ENCODE measurements at places on chromosomes 1 and 21.

DNA sequence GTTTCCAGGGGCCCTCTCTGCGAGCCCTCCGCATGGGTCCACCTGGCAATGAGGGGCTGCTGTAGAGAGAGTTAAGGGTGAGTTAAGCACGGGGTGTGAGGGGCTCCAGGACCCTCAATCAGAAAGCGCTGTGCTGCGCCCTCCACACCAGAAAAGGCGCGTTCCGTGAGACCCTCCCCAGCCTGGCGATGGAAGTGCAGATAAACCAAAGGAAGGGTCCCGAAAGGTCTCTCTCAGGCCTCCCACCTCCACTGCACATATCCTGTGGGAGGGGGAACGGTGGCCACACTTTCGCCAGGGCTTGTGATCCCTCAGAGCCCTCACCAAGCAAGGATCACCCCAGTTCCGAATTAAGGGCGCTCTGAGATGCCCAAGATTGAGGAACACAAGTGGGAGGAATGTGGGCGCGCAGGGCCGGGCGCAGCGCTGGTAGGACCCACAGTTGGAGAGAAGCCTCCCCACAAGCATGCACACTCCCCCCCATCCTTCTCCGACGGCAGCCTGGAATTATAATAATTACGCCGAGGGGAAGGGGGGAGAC lies 1.1 kb downstream of the WNT3A start:
- no peak for DNase-seq

DNA sequence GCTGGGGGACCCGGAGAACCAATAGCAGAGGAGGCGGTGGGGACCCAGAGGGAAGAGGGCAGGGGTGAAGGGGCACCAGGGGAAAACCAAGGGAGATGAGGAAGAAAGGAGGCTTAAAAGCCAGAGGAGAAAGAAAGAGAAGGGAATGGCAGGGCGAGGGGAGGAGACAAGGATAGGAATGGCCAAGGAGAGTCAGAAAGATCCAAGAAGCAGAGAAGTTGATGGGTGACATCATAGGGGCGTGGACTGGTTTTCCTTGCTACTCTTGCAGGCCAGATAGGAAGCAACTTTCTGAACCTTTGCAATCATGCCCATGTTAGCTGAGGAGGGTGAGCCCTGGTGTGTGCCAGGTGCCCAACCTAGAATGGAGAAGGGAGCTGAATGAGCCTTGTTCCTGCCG lies 5.4 kb downstream of the NPR1 start:
- no peak for DNase-seq

GRCh38 chr1:226425431-226426031 lies 17.6 kb upstream of the PARP1 start:
- DNase-seq = no peak

- peak; percentile 43 for DNase-seq
These were observed 44.0 kb downstream of the LYST start for GRCh38 chr1:235822685-235823084.

DNA sequence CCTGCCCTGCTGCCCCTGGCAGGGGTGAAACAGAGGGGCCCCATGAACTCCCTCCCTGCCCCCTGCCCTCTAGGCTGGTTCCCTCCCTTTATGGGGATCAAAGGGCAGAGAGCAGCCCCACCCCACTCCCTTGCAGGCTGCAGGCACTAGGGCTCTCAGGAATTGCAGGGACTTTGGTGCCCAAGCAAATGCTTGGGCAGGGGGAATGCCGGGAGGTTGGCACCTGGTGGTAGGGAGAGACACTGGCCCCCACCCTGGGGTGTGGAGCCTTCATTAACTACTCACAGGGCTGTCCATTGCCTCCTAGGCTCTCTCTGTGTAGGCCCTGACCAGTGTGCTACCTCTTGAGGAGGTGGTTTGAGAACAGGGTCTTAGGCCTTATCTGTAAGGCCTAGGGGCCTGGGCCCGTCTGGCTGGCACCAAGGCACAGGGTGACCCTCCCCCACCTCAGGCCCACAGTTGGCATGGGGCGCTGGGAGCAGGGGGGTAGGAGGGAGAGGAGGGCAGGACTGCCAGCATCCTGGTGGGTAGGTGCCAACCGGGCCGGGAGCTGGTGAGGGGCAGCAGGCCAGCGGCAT lies 4.7 kb downstream of the ZBTB7B start:
- DNase-seq = no peak

DNA sequence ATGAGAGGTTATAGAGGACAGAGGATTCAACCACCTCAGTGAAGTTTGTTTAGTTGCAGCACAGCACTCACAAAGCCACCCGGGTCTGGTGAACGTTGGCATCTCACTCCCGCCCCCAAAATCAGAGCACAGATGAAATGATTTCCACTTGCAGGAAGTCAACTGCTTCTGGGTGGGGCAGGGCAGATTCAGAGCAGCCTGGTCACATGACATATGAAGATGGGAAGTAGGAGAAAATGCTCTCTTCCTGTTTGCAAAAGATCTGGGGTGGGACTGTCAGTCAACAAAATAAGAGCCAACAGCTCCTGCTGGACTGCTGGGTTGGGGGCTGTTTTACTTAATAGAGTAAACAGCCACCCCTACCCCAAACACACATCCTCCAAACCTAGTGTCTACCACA lies 43.2 kb downstream of the LRRC71 start:
- DNase-seq = no peak

DNA sequence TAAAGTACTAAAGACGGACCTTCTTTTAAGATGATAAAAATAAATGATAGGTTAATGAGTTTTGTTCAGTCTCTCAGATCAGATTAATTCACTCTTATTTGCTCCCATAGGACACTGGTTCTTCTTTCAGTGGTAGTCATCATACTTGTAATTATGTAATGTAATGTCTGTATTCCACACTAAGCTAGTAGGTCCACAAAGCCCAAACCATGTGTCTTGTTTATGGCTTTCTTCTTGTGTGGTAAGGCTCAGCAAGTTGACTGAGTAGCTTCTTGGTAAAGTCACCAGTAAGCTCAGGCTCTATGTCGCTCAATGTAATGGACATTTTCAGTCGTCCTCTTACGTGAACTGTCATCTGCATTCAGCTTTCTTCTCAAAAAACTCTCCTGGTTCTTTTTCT lies 2.5 kb downstream of the LYPLAL1 start:
- no peak for DNase-seq

- no peak for DNase-seq
These were observed 133.2 kb upstream of the BARHL2 start for GRCh38 chr1:90850181-90850897.

DNA sequence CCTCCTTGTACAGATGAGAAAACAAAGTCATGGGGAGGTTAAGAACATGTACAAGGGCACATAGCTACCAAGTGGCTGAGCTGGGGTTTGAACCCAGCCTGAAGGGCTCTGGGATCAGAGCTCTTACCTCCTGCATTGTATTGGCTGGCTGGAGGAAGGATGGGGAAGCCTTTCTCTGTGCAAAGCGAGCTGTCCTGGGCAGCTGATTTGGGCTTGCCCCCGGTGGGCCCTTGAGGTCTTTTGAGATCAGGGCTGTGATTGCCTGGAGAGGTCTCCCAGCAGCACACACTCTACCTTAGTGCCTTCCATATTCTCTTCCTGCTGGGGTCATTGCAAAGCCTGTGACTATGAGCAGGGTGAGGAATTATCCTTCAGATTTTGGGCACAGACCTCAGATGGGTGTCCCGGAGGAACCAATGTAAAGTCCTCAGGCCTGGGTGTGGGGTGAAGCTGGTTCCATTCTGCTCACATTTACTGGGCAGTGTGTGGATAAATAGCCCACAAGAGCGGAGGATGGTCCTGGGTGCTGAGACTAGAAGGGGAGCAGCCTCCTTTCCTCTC lies 53.3 kb upstream of the EPS8L3 start:
- DNase-seq = no peak

DNA sequence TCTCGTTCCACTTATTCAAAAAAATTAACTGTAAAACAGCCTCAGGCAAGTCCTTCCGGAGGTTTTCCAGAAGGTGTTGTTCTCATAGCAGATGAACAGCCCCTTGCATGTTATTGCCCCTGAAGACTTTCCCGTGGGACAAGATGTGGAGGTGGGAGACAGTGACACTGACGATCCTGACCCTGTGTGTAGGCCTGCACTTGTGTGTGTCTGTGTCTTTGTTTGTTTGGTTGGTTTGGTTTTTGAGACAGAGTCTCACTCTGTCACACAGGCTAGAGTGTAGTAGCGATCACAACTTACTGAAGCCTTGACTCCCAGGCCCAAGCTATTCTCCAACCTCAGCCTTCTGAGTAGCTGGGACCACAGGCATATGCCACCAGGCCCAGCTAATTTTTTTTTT lies 12.6 kb downstream of the ETV3L start:
- DNase-seq = no peak

DNA sequence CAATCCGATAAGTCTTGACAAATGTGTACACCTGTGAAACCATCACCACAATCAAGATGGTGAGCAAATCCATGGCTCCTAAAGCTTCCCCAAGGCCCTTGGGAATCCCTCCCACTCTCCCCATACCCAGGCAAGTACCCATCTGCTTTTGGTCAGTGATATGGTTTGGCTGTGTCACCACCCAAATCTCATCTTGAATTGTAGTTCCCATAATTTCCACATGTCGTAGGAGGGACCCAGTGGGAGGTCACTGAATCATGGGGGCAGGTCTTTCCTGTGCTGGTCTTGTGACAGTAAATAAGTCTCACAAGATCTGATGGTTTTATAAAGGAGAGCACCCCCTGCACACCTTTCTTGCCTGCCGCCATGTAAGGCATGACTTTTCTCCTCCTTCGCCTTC lies 14.6 kb upstream of the GUCA2B start:
- DNase-seq = no peak

GRCh38 chr1:67618285-67619018 lies 66.5 kb upstream of the GADD45A start:
- DNase-seq = peak; percentile 65

DNA sequence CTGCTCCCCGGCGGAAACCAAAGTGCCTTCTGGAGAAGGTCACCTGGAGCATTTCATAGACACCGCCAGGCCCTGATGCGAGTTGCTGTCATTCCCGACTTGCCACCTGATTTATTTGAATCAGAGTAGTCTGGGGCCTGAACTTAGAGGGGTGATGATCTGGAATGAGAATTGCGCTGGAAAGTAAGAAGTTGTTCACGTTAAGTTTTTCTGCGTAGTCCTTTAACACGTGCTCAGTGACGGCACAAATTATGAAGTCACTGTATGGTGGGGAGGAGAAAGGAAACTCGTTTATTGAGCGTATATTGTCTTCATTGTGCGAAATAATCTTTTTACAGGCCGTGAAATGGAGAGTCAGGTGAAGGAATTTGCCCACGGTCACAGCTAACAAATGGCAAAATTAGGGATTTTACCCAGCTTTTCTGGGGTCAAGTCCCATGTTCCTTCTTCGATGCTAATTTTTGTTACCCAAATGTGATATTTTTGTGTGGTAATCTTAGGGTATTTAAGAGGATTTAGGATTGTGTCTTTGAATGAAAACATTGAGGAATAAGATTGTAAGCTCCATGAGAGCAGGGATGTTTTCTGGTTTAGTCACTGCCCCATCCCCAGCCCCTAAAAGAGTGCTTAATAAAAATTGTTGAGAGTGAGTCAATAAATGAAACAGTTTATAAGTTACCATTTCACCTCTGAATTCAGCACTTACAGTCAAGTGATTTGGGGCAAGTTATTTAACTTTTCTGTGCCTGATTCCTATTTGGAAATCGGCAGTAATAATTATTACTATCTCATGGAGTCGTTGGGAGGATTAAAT lies 46.4 kb upstream of the NBL1 start:
- no peak for DNase-seq
